ENCODE measurements at places on chromosomes 12 and 14. TPM values are rescaled to one million over a fixed set of nuclear protein-coding genes. Genes with fewer than 3 reads are reported as not detected.

The PRB2 gene
- not detected for polyA plus RNA-seq

- H3K36me3 ChIP-seq = no peaks in the 10 kb centered on the region
- no peaks in the 10 kb centered on the region for H3K27me3 ChIP-seq
- H3K4me1 ChIP-seq = no peaks in the 10 kb centered on the region
- no peak for DNase-seq
- no peak overlapping the region for H3K4me3 ChIP-seq
- no peak overlapping the region for H3K27ac ChIP-seq
Observed at GRCh38 chr12:93226361-93226760, 151.4 kb upstream of the NUDT4 start.

The AICDA gene
- 0.10 TPM for polyA plus RNA-seq

The DNAI7 gene
- 2.0 TPM for polyA plus RNA-seq

The OR6C3 gene
- not detected for polyA plus RNA-seq

DNA sequence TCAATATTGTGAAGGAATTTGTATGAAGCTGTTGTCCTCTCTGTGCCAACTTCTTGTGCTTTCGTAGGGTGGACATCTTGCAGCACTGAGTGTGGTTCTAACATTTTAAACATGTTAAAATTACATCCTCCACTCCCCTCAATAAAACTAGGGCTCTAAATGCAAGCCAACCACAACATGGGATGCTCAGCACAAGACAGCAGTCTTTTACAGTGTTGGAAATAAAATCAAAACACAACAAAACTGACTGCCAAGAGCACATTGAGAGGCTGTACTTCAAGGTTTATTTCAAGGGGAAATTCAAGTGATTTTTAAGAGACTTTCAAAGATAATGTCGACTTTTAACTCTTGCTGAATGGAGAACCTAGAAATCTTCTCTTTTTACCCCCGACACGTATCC, 396.9 kb downstream of the TMTC2 start:
- no peaks in the 10 kb centered on the region for H3K27me3 ChIP-seq
- no peak overlapping the region for H3K27ac ChIP-seq
- no peaks in the 10 kb centered on the region for H3K4me1 ChIP-seq
- H3K4me3 ChIP-seq = no peak overlapping the region
- no peaks in the 10 kb centered on the region for H3K36me3 ChIP-seq

The RNASE7 gene
- polyA plus RNA-seq = 0.18 TPM

GRCh38 chr12:131607658-131608447, 103.0 kb upstream of the SFSWAP start:
- peaks cover 22% of the 10 kb centered on the region for H3K27me3 ChIP-seq
- no peaks in the 10 kb centered on the region for H3K36me3 ChIP-seq
- peaks cover 3% of the 10 kb centered on the region for H3K4me1 ChIP-seq

DNA sequence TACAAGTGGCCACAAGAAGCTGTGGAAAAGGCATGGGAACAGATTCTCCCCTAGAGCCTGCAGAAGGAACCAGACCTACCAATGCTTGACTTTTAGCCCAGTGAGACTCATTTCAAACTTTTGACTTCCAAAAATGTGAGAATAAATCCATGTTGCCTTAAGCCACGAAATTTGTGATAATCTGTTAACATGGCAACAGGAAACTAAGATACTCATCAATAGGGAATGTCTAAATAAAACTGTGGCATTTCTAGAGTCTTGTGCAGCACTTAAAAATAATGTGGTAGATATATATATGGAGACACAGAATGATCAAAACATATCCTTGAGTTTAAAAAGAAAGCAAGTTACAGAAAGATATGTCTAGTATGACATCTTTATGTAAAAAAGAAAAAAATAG, 12.0 kb downstream of the HECTD4 start:
- no peaks in the 10 kb centered on the region for H3K27me3 ChIP-seq
- no peak for DNase-seq
- H3K4me3 ChIP-seq = no peak overlapping the region

The SLC2A3 gene
- polyA plus RNA-seq = 140 TPM

GRCh38 chr12:49227713-49228112, 37.2 kb upstream of the TUBA1C start:
- H3K36me3 ChIP-seq = no peaks in the 10 kb centered on the region
- H3K27me3 ChIP-seq = no peaks in the 10 kb centered on the region
- peaks cover 11% of the 10 kb centered on the region for H3K4me1 ChIP-seq
- H3K27ac ChIP-seq = no peak overlapping the region
- no peak overlapping the region for H3K4me3 ChIP-seq
- DNase-seq = no peak

DNA sequence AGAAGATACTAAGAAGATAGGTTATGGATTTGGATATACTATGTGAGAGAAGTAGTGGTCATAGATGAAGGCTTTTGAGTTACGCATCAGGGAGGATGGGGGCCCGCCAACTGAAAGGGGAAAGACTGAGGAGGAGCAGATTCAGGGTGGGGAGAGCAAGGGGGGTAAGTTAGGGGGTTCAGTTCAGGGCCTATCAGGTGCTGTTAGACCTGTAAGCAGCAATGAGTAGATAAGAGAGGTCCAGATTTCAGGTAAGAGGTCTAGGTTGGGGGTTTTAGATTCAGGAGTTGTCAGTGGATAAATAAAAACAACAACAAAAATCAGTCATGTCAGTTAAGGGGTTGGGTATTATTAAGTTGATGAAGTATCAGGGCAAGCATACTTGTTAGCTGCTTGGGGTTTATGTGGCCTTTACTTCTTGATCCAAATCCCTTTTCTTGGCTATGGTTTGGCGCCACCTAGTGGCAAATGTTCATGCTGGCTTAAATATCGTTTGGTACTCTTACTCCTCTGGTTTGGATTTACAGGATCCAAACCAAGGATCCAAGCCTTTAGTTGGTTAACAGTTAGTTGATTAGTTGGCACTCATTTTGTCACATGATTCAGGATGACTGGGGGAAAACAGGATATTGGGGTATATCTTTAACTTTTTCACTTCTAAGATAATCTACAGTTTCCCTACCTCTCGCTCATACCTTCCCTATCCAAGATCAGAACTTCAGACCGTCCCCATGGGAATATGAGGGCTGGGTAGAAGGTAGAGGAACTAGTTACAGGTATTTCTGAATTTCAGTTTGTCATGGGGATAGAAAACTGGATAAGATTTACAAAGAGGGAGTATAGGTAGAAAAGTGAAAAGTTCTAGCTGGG, 65.1 kb downstream of the PCNX1 start:
- peak; percentile 94 for DNase-seq
- H3K36me3 ChIP-seq = peaks cover 15% of the 10 kb centered on the region
- no peak overlapping the region for H3K4me3 ChIP-seq
- H3K4me1 ChIP-seq = peaks cover 7% of the 10 kb centered on the region

DNA sequence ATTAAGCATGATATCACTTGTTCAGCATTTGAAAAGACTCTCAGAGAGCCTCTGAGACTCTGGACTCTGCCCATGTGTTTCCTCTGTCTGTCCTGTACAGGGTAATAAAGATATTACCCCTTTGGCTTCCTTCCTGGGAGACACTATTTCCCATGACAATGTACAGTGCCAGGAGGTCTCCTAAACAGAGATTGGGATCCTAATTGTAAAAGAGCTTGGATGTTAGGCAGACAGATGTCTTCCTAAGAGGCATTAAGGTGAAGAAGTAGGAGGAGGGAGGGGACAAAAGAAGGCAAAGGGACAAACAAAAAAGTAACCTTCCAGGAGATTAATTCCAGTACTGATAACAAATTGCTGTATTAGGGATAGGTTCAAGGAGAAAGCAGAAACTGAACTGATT, 45.5 kb upstream of the NAV3 start:
- no peak overlapping the region for H3K27ac ChIP-seq
- H3K4me1 ChIP-seq = no peaks in the 10 kb centered on the region

GRCh38 chr12:3777206-3777809, 24.4 kb upstream of the CRACR2A start:
- H3K4me3 ChIP-seq = no peak overlapping the region
- no peaks in the 10 kb centered on the region for H3K36me3 ChIP-seq
- DNase-seq = no peak
- no peaks in the 10 kb centered on the region for H3K4me1 ChIP-seq

DNA sequence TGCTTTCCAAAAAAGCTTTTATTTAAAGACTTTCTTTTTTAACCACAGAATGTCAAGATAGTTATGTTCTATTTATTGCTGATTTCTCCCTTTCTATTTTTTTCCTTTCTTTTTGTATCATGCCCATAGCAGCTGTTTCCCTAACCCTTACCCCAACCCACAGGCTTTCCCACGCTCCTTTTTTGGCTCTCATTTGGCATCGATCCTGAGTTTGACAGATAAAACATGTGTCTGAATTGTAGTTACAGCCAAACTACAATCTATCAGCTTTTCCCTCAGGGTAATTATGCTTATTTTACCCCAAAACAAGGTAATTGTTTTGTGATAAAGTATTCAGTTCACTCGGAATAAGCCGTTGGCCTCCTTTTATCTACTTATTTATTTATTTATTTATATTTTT, 46.7 kb downstream of the PDE3A start:
- H3K27me3 ChIP-seq = no peaks in the 10 kb centered on the region
- peak; percentile 89 for DNase-seq
- H3K27ac ChIP-seq = no peak overlapping the region
- no peaks in the 10 kb centered on the region for H3K4me1 ChIP-seq
- H3K36me3 ChIP-seq = no peaks in the 10 kb centered on the region
- H3K4me3 ChIP-seq = no peak overlapping the region

The OR6C2 gene
- not detected for polyA plus RNA-seq

The MARCHF9 gene
- 31.1 TPM for polyA plus RNA-seq

DNA sequence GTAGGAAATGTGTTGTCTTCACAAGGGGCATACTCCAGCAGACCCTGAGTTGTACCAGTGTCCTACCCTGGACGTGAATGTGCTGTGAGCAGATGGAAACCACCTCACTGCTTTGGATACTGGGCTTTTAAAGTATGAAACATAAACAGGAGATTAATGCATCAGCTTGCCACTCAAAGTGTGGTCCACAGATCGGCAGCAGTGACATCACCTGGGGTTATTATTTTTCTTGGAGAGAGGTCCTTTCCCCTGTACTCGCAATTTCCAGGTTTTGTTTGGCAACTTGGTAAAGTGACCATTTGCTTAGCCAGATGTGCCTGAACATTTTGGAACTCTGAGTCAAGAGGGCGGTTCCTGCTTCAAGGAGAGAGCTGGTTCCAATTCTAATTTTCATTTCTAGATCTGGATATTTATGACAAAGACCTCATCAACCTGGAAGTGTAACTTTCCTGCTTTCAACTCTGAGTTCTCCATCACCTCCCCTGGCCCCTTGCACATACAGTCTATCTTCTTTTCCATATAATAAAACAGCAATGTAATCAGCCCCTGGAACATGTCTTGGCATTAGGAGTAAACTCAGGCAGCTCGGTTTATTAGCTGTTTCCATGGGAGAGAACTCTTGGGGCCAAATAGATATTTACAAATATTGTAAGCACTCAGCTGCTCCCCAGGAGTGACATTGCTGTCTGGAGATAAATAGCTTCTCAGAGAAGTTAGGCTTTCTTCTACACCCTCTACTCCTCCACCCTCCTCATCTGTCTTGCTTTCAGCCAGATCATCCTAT, 237.0 kb upstream of the TBX3 start:
- H3K27ac ChIP-seq = peak overlapping the region; percentile 40
- H3K27me3 ChIP-seq = no peaks in the 10 kb centered on the region
- peak; percentile 84 for DNase-seq
- H3K36me3 ChIP-seq = no peaks in the 10 kb centered on the region
- no peak overlapping the region for H3K4me3 ChIP-seq
- H3K4me1 ChIP-seq = no peaks in the 10 kb centered on the region

The DHRS2 gene
- polyA plus RNA-seq = 0.55 TPM

- no peaks in the 10 kb centered on the region for H3K36me3 ChIP-seq
- no peaks in the 10 kb centered on the region for H3K27me3 ChIP-seq
Observed at GRCh38 chr12:108477055-108477880, 37.8 kb upstream of the FICD start.

The BDKRB2 gene
- 5.8 TPM for polyA plus RNA-seq

- peaks cover 21% of the 10 kb centered on the region for H3K4me1 ChIP-seq
- H3K27me3 ChIP-seq = no peaks in the 10 kb centered on the region
- H3K27ac ChIP-seq = no peak overlapping the region
Observed at GRCh38 chr14:92531106-92531873, 17.7 kb downstream of the RIN3 start.

DNA sequence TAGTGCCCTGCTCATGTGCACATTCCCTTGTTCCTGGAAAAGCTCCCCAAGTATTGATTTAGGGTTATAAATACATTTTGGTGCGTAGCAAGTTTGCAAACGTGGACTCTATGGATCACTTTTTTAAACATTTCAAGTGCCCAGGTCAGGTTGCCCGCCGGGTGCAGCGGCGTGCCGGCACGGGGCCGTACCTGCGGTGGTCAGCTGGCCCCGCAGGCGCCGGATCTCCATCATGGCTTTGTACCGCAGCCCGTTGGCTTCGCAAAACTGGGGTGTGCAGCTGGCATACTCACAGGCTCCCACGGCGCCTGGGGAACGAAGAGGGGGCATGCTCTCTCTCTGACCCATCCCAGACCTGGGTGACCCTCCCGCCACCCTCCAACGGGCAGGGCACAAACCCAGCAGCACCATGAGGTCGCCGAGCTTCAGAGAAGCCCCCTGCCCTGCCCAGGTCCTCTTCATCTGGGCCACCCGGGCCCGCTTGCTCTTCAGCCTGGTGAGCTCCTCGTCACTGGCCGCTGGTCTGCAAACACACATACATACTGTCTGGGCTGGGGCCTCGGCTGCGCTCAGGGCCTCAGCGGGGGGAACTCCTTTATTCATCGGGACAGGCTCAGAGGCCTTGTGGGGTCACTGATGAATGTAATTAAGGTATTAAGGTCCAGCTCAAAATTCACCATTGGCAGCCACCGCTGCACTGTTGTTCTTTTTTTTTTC, 35.1 kb downstream of the DHX37 start:
- no peaks in the 10 kb centered on the region for H3K27me3 ChIP-seq
- DNase-seq = no peak
- H3K27ac ChIP-seq = no peak overlapping the region
- H3K4me3 ChIP-seq = no peak overlapping the region
- no peaks in the 10 kb centered on the region for H3K4me1 ChIP-seq
- peaks cover 20% of the 10 kb centered on the region for H3K36me3 ChIP-seq

The CDK2 gene
- 25.5 TPM for polyA plus RNA-seq

DNA sequence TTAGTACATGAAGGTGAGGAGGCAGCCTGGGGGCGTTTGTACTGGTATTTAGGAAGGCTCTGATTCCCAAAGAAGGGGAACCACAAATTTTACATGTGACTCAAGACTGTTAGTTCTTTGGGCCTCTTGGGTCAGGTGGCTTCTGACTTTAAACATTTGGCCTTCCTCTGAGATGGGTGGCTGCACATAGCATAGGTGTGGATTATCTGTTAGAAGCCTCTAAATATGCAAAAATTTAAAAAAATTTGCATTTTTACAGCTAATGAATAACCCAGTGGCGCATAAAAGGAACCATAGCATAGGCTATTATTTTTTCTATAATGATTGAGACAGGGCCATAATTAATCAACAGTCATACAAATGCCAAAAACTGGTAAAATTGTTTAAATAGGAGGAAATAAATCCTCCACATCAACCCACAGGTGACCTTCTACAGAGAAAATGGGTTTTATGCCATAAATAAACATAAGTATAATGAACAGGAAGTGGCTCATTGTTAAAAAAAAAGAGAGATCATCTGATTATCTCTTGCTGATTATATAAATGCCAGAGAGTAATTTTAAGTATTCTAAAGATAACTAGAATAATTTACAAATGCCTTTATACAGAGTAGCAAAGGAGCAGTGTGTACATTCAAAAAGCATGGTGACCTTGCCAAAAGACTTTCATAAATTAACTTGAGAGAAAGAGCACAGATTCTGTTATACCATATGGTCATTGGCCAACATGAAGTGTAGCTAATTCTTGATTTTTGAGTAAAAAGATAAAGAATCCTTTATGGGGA, 284.2 kb upstream of the ATP2B1 start:
- peaks cover 28% of the 10 kb centered on the region for H3K4me1 ChIP-seq
- no peaks in the 10 kb centered on the region for H3K36me3 ChIP-seq
- peak; percentile 56 for DNase-seq
- H3K27me3 ChIP-seq = no peaks in the 10 kb centered on the region
- no peak overlapping the region for H3K4me3 ChIP-seq

Measured in lung (tissue), 17 donors.